ENCODE measurements at places on chromosomes 7 and 10. TPM values are rescaled to one million over a fixed set of nuclear protein-coding genes. Genes with fewer than 3 reads are reported as not detected.

The SLC26A4 gene
- total RNA-seq: 0.25 TPM

The MKI67 gene
- 12.2 TPM for total RNA-seq

The KMT2E gene
- total RNA-seq: 30.7 TPM

The SPRN gene
- total RNA-seq: 0.76 TPM

The AOAH gene
- total RNA-seq: not detected

The HOXA7 gene
- 3.4 TPM for total RNA-seq

The UPK3BL1 gene
- total RNA-seq: 10.8 TPM

The PGAM2 gene
- not detected for total RNA-seq

The TRIM73 gene
- 0.22 TPM for total RNA-seq

The PKD1L1 gene
- 0.11 TPM for total RNA-seq

The PPP1R17 gene
- total RNA-seq: not detected

The NEBL gene
- not detected for total RNA-seq

The TAF5 gene
- total RNA-seq: 4.7 TPM

The KLF14 gene
- not detected for total RNA-seq

The IFIT2 gene
- 7.0 TPM for total RNA-seq

The CDK6 gene
- total RNA-seq: 61.5 TPM

The CTAGE8 gene
- total RNA-seq: 0.13 TPM

The PNLIPRP2 gene
- not detected for total RNA-seq

The HYAL4 gene
- not detected for total RNA-seq

The TPST1 gene
- 46.0 TPM for total RNA-seq

The EPDR1 gene
- total RNA-seq: 5.2 TPM

The AFAP1L2 gene
- not detected for total RNA-seq

The WDR86 gene
- total RNA-seq: 0.25 TPM

The TMEM60 gene
- total RNA-seq: 9.9 TPM

The ORAI2 gene
- 42.2 TPM for total RNA-seq

The DNA2 gene
- 5.2 TPM for total RNA-seq

The PON3 gene
- not detected for total RNA-seq

The CRHR2 gene
- total RNA-seq: not detected

The LEP gene
- total RNA-seq: 0.22 TPM

The AKR1C1 gene
- total RNA-seq: 39.4 TPM

The CAMK1D gene
- total RNA-seq: 0.13 TPM

The SDK1 gene
- total RNA-seq: not detected

The TRPV6 gene
- not detected for total RNA-seq

The ZEB1 gene
- 50.0 TPM for total RNA-seq

The MOGAT3 gene
- total RNA-seq: not detected

Data from GM23248 (cell line).